ENCODE measurements at places on chromosomes 3 and 15. TPM values are rescaled to one million over a fixed set of nuclear protein-coding genes. Genes with fewer than 3 reads are reported as not detected.
A peak's percentile ranks its signal among the peaks of the same experiment; 100 is the strongest.

The ISLR gene
- total RNA-seq = 2.3 TPM

The IL20RB gene
- 1.3 TPM for total RNA-seq

The B3GALNT1 gene
- 3.2 TPM for total RNA-seq

- no peaks in the 10 kb centered on the region for H3K36me3 ChIP-seq
- H3K4me3 ChIP-seq = peak overlapping the region; percentile 76
- peak; percentile 95 for DNase-seq
- no peaks in the 10 kb centered on the region for H3K27me3 ChIP-seq
- peaks cover 44% of the 10 kb centered on the region for H3K4me1 ChIP-seq
Measured at GRCh38 chr3:126267169-126267975, 87.0 kb upstream of the ALDH1L1 start.

- peaks cover 43% of the 10 kb centered on the region for H3K27me3 ChIP-seq
- no peak for DNase-seq
- no peaks in the 10 kb centered on the region for H3K36me3 ChIP-seq
- no peak overlapping the region for H3K27ac ChIP-seq
- H3K4me1 ChIP-seq = no peaks in the 10 kb centered on the region
Measured at GRCh38 chr15:80241508-80241907, 10.5 kb downstream of the CTXND1 start.

- H3K36me3 ChIP-seq = peaks cover 13% of the 10 kb centered on the region
- peak overlapping the region; percentile 5 for H3K4me3 ChIP-seq
- DNase-seq = peak; percentile 30
- no peak overlapping the region for H3K27ac ChIP-seq
- peaks cover 32% of the 10 kb centered on the region for H3K4me1 ChIP-seq
Measured at GRCh38 chr15:70956201-70956995, 63.8 kb downstream of the LRRC49 start.

DNA sequence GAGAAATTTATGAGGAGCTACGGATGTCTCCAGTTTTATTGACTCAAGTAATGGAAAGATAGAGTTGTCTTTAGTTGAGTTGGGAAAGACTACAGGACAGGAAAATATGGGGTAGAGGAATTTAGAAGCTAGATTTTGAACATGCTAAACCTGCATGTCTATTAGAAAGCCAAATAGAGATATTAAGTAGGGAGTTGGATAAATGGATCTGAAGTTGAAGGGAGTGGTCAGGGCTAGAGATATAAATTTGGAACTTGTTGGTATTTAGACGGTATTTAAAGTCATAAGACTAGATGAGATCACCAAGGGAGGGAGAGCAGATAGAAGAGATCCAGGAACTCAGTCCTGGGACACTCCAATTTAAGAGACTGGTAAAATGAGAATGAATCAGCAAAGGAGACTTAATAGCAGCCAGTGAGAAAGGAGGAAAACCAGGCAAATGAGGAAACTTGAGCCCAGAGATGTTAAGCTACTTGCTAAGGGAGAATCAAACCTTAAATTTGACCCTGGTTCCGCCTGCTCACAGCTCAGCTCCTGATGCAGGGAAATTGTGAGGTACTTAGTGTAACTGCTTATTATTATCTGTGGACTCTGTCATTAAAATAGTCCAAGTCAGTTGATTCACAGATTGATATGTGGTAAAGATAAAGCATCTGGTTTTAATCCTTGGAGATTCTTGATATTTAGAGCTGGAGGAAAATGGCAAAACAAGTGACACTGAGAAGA lies 35.8 kb downstream of the ABI3BP start:
- DNase-seq = peak; percentile 63
- H3K27me3 ChIP-seq = no peaks in the 10 kb centered on the region
- H3K4me1 ChIP-seq = peaks cover 23% of the 10 kb centered on the region
- H3K4me3 ChIP-seq = no peak overlapping the region
- no peak overlapping the region for H3K27ac ChIP-seq
- H3K36me3 ChIP-seq = peaks cover 17% of the 10 kb centered on the region

DNA sequence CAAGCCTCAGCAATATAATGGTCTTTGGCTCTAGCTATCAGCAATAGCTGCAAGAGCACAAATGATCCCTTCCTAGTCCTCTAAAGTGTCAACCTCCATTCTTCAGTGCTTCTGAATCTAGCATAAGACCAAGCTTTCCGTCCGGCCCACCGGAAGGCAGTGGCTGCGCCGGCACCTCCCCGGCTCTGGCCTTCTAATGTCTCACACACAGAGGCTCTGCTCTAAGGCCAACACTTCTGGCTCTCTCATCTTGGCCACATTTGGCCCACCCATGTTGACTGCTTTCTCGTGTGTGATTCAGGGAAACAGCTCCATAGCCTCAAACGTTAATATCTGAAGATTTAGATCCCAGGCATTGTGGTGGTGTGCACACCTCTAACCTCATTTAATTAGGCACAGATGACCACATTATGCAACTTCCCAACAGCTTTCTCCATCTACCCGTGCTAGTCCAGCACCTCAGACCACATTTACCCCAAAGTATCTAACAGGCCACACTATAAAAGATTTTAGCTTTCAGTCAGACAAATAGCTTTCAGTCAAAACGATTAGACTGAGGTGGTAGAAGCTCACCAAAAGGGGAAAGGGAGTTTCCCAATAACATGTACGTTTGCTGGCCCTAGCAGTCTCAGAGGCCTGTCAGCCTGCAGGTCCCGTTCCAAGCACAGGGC lies 19.3 kb downstream of the SLC51A start:
- H3K4me1 ChIP-seq = peaks cover 13% of the 10 kb centered on the region
- no peak overlapping the region for H3K4me3 ChIP-seq
- H3K36me3 ChIP-seq = peaks cover 26% of the 10 kb centered on the region
- no peak overlapping the region for H3K27ac ChIP-seq
- no peak for DNase-seq

GRCh38 chr15:96334705-96335410 lies 4.4 kb downstream of the NR2F2 start:
- H3K4me1 ChIP-seq = peaks cover 26% of the 10 kb centered on the region
- peaks cover 32% of the 10 kb centered on the region for H3K27me3 ChIP-seq
- H3K36me3 ChIP-seq = peaks cover 83% of the 10 kb centered on the region
- DNase-seq = no peak
